Regular cardiac myocyte (primary cell): ENCODE measurements at places on chromosomes 11 and 22. TPM values are rescaled to one million over a fixed set of nuclear protein-coding genes. Genes with fewer than 3 reads are reported as not detected.

Gene ZNF214
- total RNA-seq, result 3.1 and 3.9 TPM in 2 replicates

Gene PHLDA2
- total RNA-seq, result 2.8 and 16.1 TPM in 2 replicates

Gene C11orf87
- under 0.01 and 0.28 TPM in 2 replicates for total RNA-seq

Gene MMP10
- 1.1 and 4.4 TPM in 2 replicates for total RNA-seq

Gene MS4A4A
- not detected in 2 replicates for total RNA-seq

Gene SLC22A9
- total RNA-seq, result not detected in 2 replicates

Gene IGF2
- total RNA-seq, result under 0.01 and 1.7 TPM in 2 replicates

Gene ARHGAP8
- 0.28 TPM in 1 of 2 replicates, not detected in the other for total RNA-seq

Gene LIF
- 79.2 and 97.8 TPM in 2 replicates for total RNA-seq

Gene DRD4
- not detected in 2 replicates for total RNA-seq

Gene CD3D
- not detected in 2 replicates for total RNA-seq

Gene QSER1
- 15.2 and 16.7 TPM in 2 replicates for total RNA-seq

Gene SYT12
- total RNA-seq, result 0.19 and 2.0 TPM in 2 replicates

Gene C11orf42
- total RNA-seq, result not detected in 2 replicates

Gene INPP5J
- under 0.01 TPM in 1 of 2 replicates, not detected in the other for total RNA-seq

Gene DEPDC7
- total RNA-seq, result 5.1 and 5.8 TPM in 2 replicates

Gene ZBTB3
- total RNA-seq, result 11.6 and 13.6 TPM in 2 replicates

Gene EHBP1L1
- 68.2 and 106 TPM in 2 replicates for total RNA-seq

Gene GPHA2
- total RNA-seq, result not detected in 2 replicates

Gene HPS4
- total RNA-seq, result 18.0 and 36.9 TPM in 2 replicates

Gene OR8G5
- total RNA-seq, result not detected in 2 replicates

Gene VPREB1
- not detected in 2 replicates for total RNA-seq

Gene OR5B21
- total RNA-seq, result not detected in 2 replicates

Gene SULT4A1
- total RNA-seq, result under 0.01 and 0.56 TPM in 2 replicates

Gene MS4A14
- not detected in 2 replicates for total RNA-seq

Gene EHF
- total RNA-seq, result under 0.01 and 0.28 TPM in 2 replicates

Gene CLTCL1
- 10.2 and 15.2 TPM in 2 replicates for total RNA-seq

Gene CDCA5
- total RNA-seq, result 1.1 and 13.4 TPM in 2 replicates

Gene XKR3
- total RNA-seq, result not detected in 2 replicates

Gene SLC22A6
- total RNA-seq, result not detected in 2 replicates

Gene PAMR1
- total RNA-seq, result 185 and 938 TPM in 2 replicates

Gene TYR
- total RNA-seq, result not detected in 2 replicates

Gene GNAZ
- 0.96 and 1.4 TPM in 2 replicates for total RNA-seq

Gene OR8G1
- not detected in 2 replicates for total RNA-seq
